Gastroesophageal sphincter (tissue), 4 donors: ENCODE measurements at places on chromosomes 5 and 9. TPM values are rescaled to one million over a fixed set of nuclear protein-coding genes. Genes with fewer than 3 reads are reported as not detected.

Gene RAB14
- 30.0 TPM for total RNA-seq

Gene ARL14EPL
- not detected for total RNA-seq

Gene COL15A1
- total RNA-seq = 256 TPM

- ATAC-seq = no peak
Measured at GRCh38 chr9:89884356-89885083, 279.7 kb downstream of the GADD45G start.

Gene OTULINL
- 7.9 TPM for total RNA-seq

- ATAC-seq = no peak
Measured at GRCh38 chr5:175671013-175671412, 13.1 kb downstream of the HRH2 start.

Gene SPAG8
- 0.81 TPM for total RNA-seq

- no peak for ATAC-seq
Measured at GRCh38 chr5:81703840-81704239, 47.1 kb downstream of the SSBP2 start.

DNA sequence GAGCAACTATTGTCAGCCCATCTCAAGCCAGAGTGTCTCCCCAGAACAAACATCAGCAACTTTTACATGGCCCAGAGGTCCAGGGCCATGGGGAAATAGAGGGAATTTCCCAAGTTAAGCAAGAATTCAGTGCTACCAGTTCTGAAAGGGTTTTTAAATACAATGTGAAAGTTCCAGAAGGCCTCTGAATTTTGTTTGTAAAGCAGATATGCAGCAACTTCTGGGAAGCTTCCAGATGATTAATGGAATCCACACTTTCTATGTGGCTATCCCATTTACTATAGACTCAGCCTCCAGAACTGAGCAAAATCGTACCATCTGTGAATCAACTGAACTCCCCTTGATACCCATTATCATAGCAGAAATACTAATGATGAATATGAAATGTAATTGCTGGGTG, 93.8 kb downstream of the FEM1C start:
- ATAC-seq = no peak

DNA sequence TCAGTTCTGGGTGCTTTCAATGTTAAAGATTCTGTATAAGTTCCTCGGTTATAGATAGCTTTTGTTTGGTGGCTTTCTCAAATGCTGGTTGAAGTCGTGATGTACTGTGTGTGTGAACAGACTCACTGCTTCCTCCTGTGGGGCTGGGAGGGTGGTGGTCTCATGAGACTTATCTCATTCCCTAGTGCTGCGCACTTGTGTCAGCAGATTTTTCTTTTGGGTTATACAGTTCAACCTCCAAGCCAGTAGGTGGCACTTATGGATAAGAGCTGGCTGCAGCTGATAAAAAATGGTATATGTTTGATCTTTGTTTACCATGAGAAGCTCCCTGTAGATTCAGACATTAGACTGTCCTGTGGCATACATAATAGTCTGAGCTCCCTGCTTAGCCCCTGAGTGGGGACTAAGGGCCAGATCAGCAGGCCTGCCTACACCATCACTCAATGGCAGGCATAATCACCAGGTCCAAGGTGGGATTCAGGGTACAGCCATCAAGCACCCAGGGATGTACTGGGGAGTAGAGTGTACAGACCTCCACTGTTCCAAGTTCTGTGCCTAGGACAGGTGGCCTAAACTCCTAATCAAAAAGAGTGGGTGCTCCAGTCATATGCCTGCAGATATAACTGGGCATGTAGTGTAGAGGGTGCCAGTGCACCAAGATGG, 174.2 kb downstream of the OXCT1 start:
- ATAC-seq = no peak

DNA sequence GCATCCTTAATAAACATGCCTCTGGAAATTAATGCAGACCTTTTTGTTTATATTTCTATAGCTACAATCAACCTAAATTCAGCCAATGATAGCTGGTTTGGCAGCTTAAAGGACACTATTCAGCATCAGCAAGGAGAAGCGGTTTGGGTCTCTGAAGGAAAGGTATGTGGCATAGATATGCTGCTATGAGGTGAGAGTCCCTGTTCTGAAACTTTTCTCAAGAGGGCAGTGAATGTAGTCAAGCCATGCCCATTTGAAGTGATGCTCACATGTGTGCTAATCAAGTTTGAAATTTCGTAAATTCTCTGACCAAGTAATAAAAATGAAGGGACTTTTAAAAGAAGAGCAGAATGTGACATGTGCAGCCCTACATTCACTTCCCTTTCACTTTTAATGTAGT, 72.6 kb downstream of the TJP2 start:
- no peak for ATAC-seq

- ATAC-seq = no peak
Measured at GRCh38 chr9:97808972-97809371, 44.1 kb upstream of the FOXE1 start.

DNA sequence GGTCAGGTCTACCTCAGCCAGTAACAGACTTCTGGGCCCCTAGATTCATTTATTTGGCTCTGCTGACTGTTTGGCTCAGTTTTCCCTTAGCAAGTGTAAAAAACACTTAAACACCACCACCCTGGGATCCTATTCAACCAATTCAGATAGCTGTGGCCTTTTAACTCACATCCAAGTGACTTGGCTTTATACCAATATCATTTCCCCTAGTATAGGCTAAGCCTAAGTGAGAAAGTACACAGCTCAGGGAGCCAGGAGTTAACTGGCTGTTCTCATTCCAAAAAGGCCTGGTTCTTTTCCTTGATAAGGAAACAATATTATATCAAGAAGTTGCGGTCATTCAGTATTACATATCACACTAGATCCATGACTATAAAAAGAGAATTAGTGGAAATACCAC, 163.5 kb downstream of the ARL15 start:
- ATAC-seq = no peak

Gene FOXD4L6
- not detected for total RNA-seq

Gene ZNF483
- 30.5 TPM for total RNA-seq
